Kidney (tissue), 22 donors: ENCODE measurements at places on chromosomes 3 and 15. TPM values are rescaled to one million over a fixed set of nuclear protein-coding genes. Genes with fewer than 3 reads are reported as not detected.

OXTR gene
- 1.2 TPM for total RNA-seq

DNA sequence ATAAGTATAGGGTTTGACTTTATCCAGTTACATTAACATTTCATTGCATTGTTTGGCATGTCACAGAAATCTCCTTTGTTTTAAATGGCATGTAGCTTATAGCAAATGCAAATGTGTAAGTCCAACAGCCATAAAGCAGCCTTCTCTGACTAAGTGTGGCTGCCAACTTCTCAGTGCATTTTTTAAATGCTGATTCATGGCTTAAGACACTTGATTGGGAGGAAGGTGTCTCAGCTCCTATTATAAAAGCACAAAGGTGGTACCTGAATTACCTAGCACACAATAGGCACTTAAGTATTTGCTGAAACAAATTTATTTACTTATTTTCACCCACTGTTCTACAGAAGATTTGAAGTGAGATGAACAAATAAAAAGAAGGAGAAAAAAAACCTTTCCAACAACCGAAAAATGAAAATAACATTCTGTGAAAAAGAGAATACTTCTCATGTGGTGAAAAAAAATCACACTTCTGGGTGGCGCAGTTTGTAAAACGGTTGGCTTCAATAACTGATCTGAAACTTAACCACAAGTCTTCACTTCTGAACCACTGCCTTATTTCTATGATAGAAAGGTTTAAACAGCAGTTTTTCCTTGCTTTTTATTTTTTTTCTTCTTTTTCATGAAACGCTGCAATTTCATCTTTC lies 105.5 kb upstream of the ICE2 start:
- H3K4me3 ChIP-seq: no peak overlapping the region
- no peaks in the 10 kb centered on the region for H3K36me3 ChIP-seq
- DNase-seq: no peak
- H3K4me1 ChIP-seq: peaks cover 7% of the 10 kb centered on the region
- H3K27ac ChIP-seq: no peak overlapping the region

DNA sequence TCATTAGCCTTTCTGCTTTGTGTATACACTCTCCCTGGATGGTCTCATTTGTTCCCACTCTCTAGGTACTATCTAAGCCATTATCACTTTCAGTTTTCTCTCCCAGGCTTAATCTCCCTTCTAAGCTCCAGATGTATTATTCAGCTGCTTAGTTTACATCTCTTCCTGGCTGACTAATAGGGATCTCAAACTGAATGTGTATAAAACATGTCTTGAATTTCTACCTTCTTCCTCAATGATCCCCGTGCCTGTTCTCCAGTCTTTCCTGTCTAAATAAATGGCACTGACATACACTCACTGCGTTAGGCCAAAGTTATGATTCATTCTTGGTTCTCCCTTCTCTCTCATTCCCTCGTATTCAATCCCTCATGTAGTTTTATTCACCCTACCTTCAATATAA lies 127.3 kb downstream of the NR2F2 start:
- no peak overlapping the region for H3K4me3 ChIP-seq
- H3K36me3 ChIP-seq: no peaks in the 10 kb centered on the region
- H3K27ac ChIP-seq: no peak overlapping the region
- no peaks in the 10 kb centered on the region for H3K4me1 ChIP-seq
- no peak for DNase-seq
- no peaks in the 10 kb centered on the region for H3K27me3 ChIP-seq

- H3K4me1 ChIP-seq: no peaks in the 10 kb centered on the region
- H3K27ac ChIP-seq: no peak overlapping the region
- peaks cover 56% of the 10 kb centered on the region for H3K27me3 ChIP-seq
These were observed 81.8 kb downstream of the NR2F2 start for GRCh38 chr15:96412045-96412905.
